ENCODE measurements at places on chromosomes 5 and 9.

DNA sequence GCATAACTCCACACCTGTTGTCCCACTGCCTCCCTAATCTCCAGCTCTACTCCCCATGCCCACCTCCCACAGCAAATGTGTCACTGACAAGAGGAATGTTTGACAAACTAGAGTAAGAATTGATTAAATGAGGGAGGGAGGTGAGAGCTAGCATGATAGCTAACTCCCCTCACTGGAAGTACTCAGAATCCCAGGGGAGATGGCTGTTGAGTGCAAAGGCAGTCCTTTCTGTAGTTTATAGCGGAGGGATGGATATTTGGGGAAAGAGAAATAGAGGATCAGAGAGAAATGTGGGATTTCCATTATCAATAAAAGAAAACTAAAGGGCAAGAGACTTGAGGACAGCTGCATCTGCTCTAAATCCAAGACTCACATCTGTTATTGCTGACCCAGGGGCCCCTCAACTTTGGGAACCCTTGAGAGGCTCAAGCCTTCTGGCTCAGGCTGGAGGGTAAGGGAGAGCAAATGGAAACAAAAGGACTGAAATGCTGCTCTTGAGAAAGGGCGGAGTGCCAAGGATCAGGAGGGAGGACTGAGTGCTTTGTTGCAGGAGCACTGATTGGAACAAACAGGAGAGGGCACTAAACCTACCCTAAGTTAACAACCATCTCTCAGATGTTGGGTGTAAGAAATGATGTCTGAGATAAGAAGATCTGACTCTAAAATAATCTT lies 372.1 kb downstream of the NTRK2 start:
- no peak for DNase-seq

DNA sequence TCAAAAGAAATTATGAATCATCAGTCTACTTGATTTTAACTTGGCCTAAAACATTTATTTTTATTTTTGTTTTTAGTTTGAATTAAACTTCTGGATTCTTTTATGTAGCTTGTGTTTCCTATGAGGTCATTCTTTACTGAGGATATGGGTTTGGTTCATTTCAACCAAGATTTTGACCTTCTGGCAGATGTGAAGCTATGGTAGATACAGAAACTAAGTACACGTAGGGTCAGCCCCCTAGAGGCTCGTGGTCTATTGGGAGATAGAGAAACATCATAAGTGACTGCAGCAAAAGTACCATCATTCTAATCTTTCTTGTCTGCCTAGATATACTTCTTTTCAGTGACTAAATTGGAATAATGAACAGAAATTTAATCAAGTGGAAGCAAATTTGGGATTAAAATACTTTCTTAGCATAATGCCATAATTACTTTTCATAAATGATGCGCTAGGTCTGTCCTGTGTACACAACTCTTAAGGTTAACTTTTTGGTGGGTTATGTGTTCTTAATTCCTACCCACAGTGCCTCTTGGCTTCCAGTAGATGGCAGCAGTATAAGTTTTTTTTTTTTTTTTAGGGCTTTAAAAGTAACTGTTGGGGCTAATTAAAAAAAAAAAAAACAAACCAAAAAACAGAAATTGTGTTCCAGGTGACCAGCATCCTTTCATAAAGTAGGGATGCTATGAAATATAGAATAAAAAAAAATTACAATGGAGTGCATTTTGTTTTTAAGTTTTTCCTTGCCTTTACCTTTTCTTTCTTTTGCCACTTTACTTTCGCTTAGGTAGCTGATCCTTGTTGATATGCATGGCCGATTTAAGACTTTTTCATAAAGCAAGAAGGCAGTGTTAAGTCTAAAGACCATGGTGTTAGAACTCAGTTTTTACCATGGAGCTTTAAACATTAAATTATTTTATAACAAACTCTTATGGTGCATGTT lies 49.9 kb downstream of the LRRTM2 start:
- no peak for DNase-seq

GRCh38 chr5:153987301-153987700 lies 51.4 kb downstream of the FAM114A2 start:
- DNase-seq: no peak

GRCh38 chr5:151892393-151892792 lies 32.3 kb downstream of the GLRA1 start:
- DNase-seq: no peak

DNA sequence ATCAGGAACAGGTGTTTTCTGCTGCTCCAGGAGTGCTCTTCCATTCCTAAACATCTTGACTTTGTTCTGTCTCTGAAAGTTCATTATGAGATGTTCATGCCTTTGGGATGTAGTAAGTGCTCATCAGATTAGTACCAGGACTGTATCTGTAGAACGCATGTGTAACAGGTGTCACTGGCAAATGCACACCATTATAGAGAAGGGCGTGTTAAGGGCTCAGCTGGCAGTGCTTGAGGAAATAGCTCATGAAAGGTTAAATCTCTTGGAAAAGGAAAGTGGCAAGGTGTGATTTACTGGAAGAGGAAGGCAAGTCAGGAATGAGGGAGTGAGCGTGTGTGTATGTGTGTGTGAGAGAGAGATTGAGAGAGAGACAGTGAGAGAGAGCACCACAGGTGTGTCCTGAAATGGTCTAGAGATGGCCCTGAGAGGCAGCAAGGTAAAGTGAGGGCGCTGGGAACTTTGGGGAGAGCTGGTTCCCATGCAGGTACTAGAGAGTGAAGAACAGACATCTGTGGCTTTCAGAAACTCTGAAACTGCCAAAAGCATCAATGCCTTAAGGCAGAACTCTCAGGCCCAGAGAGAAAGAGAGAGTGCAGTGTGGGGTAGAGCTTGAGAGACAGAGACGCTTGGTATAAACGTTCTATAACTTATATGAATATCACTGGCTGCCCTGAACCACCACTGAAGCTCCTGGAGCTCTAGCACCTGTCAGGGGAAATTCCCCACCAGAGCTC lies 13.7 kb upstream of the CXCL14 start:
- no peak for DNase-seq

DNA sequence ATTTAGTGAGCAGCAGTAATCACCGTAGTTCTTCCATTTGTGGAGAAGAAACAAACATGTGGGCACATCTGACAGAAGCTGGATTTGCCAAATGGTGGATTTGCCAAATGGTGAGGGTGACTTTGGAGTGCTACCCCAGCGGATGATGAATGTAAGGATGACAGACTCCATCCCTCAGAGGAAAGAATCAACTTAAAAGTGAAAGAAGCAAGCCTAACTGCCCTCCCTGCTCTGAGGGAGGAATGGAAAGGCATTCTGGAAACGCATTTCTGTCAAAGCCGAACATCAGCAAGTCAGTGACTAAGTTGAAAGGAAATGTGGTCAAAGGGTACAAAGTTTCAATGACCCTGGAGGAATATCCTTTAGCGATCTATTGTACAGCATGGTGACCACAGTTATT lies 143.5 kb downstream of the GPBP1 start:
- no peak for DNase-seq

DNA sequence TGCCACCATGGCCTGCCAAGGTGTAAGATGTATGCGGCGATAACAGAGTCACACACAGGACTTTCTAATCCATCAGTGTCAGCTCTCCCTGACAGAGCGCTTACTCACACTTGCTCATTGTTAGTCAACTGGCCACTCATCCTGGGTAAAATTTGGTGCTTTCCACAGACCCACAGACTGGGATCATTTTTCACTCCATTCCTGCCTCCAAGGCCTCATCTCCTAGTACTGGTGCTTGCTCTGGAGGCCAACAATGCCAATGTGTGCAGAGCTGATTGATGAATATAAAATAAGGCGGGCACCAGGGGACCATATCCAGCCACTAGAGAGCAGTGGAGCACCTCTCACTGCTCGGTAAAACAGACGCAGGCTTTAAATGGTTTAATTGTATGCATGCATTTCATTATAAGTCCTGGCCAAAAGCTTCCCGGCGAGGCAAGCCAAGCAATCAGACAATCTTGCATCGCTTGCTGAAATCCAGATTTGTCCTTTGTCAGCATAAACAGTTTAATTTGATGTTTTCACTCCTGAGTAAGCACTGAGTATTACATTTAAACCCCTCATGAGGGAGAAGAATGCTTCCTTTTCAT lies 22.3 kb downstream of the PSMB7 start:
- no peak for DNase-seq

DNA sequence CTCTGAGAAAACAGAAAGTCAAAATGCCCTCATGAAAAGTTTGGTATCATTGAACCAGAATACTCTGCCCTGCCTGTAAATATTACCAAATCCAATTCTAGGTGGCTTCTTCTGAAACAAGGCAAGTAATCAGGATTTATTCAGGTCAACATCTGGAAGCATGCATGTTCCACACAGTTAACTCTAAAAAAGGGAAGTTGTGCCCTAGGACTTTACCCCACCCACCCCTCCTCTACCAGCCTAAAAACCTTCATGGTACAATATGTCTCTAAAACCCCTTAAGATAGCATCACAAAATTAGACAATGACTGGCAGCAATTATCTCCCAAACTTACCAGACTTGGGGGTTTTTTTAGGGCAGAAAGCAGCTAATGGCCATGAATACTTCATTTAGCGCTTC lies 414.8 kb upstream of the SLC30A5 start:
- no peak for DNase-seq

- no peak for DNase-seq
Observed at GRCh38 chr5:159451197-159452052, 121.1 kb upstream of the IL12B start.

- DNase-seq: no peak
Observed at GRCh38 chr9:69867081-69867814, 46.6 kb downstream of the CFAP95 start.

GRCh38 chr9:97856857-97857605 lies 4.0 kb downstream of the FOXE1 start:
- DNase-seq: no peak

- DNase-seq: no peak
Observed at GRCh38 chr5:154010660-154011059, 28.1 kb downstream of the FAM114A2 start.

GRCh38 chr5:150023136-150023535 lies 22.6 kb downstream of the HMGXB3 start:
- peak; percentile 22 for DNase-seq

DNA sequence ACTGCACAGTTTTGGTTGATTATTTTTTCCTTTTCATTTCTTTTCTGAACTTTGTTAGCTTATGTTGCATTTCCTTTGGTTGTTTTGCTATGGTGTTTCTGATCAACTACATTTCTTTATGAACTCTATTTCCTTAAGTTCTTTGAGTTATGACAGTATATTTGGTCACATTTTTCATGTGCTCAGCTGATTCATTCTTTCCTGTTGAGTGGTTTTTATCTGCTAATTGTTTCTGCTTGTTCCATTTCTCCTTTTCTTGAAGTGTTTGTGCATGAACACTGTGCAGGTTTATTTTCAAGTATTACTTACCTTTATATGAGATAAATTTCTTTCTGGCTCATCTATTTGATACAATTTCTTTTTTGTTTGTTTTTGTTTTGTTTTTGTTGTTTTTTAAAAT lies 50.9 kb upstream of the MACIR start:
- DNase-seq: no peak

DNA sequence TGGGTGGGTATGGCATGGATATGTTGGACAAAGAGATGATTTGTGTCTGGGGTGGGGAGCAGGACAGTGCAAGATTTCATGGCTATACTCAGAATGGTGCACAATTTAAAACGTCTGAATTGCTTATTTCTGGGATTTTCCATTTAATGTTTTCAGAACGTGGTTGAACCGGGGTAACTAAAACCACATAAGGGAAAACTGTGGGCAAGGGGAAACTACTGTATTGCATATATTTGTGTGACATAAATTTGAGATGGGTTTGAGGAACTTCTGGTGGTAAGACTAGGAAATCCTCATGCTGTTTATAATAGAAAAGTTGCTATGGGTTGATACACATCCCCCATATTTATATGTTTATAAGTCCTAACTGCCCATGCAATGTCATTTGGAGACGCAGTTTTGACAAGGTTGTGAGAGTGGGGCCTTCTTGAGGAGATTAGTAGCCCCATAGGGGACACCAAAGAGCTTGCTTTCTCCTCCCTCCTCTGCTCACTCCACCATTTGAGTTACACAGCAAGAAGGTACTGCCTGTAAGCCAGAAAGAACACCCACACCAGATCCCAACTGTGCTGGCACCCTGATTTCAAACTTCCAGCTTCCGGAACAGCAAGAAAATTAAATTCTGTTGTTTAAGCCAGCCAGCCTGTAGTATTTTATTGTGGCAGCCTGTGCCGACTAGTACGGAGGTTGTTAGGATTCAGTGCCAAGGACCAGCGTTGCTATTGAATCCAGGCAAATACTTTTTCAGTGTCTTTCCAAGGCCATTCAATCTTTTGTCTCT lies 2118.9 kb downstream of the MAT2B start:
- DNase-seq: peak; percentile 7

DNA sequence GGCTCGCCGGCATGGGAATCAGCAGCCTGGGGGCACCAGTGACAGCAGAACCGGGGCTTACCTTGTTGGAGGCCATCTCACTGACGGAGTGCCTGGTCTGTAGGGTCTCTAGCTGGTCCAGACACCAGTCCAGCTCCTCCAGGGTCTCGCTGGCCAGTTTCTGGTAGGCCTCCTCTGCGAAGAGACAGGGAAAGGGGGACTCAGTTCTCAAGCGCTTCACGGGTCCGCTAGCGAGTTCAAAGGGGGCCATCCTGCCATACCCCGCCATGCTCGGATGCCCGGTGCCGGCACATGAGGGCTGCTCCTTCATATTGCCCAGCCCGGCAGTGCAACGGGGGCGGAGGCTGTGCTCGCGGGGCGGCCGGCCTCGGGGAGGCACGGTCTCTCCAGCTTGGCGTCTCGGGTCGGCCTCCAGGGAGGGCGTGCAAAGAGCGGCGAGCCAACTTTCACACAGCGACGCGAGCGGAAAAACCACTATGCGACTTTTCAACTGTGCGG lies 456.0 kb downstream of the RAB3C start:
- DNase-seq: no peak

DNA sequence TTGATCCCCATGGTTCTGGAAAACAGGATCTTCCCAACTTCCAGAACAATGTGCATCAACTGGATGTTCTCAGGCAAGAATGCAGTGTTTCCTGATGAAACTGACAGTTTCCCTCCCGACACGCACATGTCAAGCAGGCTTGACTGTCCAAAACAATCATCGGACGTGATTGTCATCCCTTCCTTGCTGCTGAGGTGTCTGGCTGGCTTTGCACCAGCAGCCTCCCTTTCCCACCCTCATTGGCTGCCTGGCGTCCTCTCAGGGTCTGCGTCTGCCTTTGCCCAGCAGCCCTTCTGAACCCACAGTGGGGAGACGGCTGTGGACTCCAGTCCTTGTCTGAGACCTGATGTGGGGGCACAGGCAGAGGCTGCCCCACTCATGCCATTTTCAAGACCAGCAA lies 110.8 kb downstream of the MARCHF3 start:
- no peak for DNase-seq

GRCh38 chr5:28234356-28234968 lies 1196.1 kb upstream of the CDH9 start:
- DNase-seq: no peak

DNA sequence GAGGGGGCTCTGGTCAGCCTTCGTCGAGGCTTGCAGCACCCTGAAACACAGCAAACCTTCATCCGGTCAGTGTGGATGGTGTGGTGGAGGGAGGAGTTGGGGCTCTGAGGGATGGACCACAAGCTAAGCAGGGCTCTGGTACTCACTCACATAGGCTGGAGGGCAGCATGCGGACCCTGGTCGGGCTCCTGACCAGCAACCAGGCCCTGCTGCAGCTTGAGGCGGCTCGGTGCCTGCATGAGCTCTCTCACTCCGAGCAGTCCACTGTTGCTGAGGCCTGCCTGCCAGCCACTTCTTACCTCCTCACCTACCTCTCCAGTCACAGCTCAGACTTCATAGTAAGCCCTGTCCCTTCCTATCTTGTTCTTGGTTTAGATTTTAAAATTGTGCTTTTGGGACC lies 2.5 kb downstream of the TMCO6 start:
- DNase-seq: no peak

GRCh38 chr9:93910196-93910595 lies 45.0 kb downstream of the BARX1 start:
- DNase-seq: no peak

GRCh38 chr5:92687821-92688722 lies 892.9 kb downstream of the NR2F1-AS1 start:
- DNase-seq: no peak
